WTC11 (cell line): ENCODE measurements at places on chromosomes 2 and 18. TPM values are rescaled to one million over a fixed set of nuclear protein-coding genes. Genes with fewer than 3 reads are reported as not detected.

Gene DSG1
- 0.07 to 0.09 TPM in 2 of 3 replicates, not detected in the other for total RNA-seq

DNA sequence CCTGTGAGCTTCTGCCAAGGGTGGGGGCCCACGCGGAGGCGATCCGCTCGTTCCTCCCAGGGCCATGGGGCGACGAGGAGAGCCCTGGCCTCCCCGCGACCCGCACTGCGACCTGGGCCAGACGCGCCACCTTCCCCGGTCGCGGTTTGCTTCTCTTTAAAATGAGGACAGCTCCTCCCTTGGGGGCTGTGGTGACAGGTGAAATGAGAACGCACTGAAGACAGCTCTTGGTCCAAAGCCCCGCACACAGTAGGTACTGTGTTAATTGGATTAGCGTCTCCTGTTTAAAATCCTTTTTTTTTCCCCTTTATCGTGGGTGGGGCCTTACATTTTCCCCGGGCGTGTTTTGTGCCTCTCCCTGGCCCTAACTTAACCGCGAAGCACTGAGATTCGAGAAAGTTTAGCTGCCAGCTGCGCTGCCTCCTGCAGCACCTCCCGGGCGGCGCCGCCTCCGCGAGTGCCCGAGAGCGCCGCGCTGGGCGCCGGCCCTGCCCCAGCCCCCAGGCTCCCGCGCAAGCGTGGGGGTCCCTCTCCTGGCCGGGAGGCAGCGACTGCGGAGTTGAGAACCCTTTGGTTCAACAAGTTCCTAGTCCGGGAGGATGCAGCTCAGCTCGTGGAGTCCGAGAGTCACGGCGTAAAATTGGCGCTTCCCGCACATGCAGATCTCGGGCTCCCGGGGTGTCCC lies 1.1 kb downstream of the HPCAL1 start:
- H3K4me3 ChIP-seq = peak overlapping the region; percentile 84
- H3K27me3 ChIP-seq = peaks cover 54% of the 10 kb centered on the region
- peak; percentile 48 for DNase-seq
- peaks cover 22% of the 10 kb centered on the region for H3K4me1 ChIP-seq
- H3K27ac ChIP-seq = no peak overlapping the region

DNA sequence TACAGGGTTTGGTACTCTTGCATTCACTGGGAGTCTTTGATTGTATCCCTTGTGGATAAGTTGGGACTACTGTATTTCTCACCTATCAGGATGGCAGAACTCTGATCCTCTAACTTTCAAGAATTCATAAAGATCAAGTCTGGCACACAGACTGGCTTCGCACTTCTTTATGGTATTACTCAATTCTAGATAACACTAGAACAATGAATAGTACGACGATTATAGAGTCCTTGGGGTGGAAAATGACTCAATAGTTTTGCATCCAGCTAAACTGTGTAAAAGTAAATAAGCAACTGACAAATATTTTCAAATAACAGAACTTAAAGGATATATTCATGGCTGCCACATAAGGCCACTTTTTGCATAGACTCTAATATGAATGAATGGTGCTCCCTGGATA lies 103.4 kb upstream of the MEX3C start:
- H3K36me3 ChIP-seq = no peaks in the 10 kb centered on the region
- no peak for DNase-seq
- no peak overlapping the region for H3K4me3 ChIP-seq
- no peaks in the 10 kb centered on the region for H3K27me3 ChIP-seq

DNA sequence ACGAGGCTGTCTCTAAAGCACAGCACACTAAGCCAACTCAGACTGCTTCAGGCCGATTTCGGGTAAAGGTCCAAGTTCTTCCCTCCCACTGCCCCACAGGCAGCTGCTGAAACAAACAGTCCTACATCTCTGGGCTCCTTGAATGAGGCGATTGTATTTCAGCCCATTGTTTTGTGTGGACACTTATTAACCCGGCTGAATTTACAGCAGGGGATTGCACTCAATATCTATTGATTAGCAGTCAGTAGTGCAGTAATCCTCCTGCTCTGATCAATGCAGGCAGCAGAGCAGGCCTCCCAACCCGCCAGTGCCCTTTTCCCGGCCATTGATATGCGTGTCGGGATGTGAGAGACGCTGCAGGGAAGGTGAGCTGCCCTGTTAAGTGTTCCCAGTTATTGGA lies 330.1 kb downstream of the CMPK2 start:
- H3K4me1 ChIP-seq = no peaks in the 10 kb centered on the region
- H3K4me3 ChIP-seq = no peak overlapping the region
- peaks cover 64% of the 10 kb centered on the region for H3K36me3 ChIP-seq
- peaks cover 3% of the 10 kb centered on the region for H3K27me3 ChIP-seq
